ENCODE measurements at places on chromosomes 13 and 19.

DNA sequence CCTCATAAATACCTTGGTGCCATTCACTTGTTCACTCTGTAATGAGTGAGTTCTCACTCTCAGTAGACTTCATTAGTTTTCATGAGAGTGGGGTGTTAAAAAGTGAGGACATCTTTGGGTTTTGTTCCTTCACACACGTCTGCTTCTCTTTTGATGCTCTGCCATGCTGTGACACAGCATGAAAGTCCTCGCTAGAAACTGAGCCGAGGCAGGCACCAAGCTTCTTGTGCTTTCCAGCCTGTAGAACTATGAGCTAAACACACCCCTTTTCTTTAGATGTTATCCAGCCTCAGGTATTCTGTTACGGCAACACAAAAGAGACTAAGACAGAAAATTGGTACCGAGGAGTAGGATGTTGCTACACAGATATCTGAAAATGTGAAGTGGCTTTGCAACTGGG lies 43.7 kb downstream of the ALOX5AP start:
- DNase-seq: no peak

DNA sequence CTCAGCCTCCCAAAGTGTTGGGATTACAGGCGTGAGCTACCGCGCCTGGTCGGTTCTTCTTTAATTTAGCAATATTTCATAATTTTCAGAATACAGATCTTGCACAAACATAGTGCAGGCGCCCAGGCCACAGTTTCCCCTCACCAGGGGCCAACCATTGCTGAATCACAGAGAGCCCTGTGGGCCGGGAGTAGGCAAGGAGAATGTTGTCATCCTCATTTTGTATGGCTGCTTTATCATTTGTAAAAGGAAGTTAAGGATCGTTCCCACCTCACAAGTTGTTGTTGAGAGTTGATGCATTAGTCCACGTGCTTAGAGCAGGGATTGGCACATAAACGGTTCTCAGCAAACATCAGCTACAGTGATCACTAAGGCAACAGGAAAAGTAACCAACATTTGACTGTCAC lies 30.2 kb downstream of the MEIS3 start:
- DNase-seq: no peak

DNA sequence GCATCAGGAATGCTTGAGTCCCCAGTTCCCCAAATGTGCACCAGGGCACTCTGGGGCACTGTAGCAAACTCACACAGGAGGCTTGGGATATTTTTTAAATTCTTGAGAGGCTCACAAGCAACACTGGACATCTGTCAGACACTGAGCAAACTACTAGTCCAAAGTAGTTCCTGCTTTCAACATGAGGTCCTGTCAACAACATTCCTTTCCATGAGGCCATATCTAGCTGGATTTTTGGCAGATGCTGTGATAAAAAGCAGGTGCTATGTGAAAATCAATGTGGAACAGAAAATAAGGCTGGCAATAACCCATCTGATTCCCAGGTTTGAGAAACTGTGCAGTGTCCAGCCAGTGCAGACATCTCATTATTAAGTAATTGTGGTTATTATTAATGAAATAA lies 50.5 kb downstream of the STARD13 start:
- DNase-seq: peak; percentile 56

- no peak for DNase-seq
Measured at GRCh38 chr13:23322353-23323336, 110.9 kb downstream of the SACS start.

DNA sequence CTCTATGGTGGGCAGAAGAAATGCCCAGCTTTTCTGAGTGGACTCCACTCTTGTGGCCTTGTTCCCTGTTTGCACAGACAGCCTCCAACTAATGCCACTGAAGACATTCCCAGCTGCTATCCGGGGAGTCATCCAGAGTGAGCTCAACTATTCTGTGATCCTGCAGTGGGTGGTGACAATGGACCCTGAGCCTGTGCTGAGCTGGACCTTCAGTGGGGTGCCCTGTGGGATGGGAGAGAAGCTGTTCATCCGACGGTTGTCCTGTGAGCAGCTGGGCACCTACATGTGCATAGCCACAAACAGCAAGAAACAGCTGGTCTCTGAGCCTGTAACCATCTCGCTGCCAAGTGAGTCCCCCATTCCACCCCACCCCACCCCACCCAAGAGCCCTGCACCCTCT lies 10.3 kb downstream of the IGSF23 start:
- no peak for DNase-seq
